Foreskin fibroblast (primary cell): ENCODE measurements at places on chromosomes 5 and 9.

DNA sequence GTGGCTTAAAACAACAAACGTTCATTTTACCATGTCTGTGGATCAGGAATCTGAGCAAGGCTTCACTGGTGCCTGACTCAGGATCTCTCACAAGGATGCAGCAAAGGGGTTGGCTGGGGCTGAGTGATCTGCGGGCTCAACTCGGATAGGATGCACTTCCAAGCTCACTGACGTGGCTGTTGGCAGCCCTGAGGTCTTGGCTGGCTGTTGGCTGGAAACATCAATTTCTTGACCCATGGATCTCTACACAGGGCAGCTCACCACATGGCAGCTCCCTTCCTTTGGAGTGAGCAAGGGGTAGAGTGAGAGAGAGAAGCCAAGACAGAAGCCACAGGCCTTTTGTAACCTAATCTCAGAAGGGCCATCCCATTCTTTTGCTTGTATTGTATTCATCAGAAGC lies 202.1 kb downstream of the NXNL2 start:
- no peak for DNase-seq

DNA sequence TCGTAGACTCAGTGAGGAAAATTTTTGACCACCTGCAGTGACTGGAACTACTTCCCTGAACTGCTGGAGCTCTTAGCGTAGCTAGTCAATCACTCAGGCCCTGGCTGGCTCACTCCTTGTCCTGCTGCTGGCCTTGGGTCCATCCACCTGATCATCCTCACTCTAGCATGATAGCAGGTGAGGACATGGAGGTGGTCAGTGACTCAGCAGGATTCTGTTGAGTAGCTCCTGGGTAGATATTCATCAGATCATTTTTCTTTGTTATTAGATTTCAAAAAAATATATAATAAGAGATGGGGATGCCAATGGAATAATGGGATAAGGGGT lies 25.0 kb upstream of the SEMA4D start:
- DNase-seq = no peak

DNA sequence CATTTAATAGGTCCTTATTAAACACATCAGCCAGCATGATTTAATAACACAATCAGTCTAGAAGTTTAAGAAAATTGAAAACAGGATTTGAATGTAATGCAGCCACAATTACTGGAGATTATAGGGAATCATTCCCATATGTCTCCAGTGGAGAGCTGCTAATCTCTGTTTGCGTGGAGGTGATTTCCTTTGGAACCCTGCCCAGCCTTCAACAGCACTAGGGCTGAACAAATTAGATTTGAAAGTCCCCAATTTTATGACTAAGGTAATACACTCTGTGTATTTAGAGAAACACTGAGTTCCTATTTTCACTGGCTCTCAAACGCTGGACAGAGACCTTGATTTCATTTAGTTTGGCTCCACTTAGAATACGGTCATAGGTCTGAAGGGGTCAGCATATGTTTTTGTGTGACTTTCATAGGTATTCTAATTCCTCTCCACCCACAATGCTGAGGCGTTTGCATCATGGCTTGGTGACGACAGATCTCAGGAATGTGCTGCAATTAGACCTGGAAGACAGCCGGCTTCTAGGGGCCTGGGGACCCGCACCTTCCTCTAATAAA lies 508.3 kb downstream of the EBF1 start:
- DNase-seq = peak; percentile 76

- DNase-seq = no peak
Observed at GRCh38 chr9:136654820-136655535, 7.7 kb upstream of the EGFL7 start.

DNA sequence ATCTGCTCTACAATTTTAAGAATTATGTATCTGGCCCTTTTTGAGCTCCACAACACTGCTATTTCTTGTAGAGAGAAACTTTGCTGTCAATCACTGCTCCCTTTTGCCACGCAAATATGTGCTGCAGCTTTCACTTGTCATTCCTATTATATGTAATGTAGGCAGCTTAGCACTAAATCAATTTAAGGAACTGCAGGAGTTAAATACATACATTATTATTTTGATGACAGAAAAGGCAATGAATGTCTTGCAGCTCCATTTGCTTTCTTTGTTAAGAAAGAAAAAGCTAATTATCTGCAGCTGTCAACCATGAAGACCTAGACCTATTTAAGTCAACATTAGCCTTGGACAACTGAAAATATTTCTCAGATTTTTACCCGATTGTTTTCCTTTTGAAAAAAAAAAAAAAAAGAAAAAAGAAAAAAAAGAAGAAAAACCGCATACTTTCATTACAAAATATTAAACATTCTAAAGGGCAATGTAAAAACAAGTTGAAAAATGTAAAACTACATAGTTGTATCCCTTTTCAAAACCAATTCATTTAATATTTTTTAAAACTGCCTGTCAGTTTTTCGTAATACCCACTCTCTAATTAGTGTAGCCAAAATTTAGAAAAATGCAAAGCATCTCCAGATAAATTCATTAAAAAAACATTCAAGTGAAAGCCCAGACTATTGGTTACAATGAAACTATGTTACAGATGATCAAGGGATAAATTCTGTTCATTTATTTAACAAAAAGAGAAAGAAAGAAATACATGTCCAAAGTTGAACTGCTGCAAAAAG lies 57.2 kb downstream of the RFX3 start:
- DNase-seq = no peak

GRCh38 chr5:76391014-76391413 lies 12.1 kb upstream of the IQGAP2 start:
- DNase-seq = no peak
